ENCODE measurements at places on chromosomes 16 and 17. TPM values are rescaled to one million over a fixed set of nuclear protein-coding genes. Genes with fewer than 3 reads are reported as not detected.

The PLD6 gene
- 11.3 TPM for polyA plus RNA-seq

The OR4D1 gene
- polyA plus RNA-seq: not detected

The SF3B3 gene
- 103 TPM for polyA plus RNA-seq

The WFDC1 gene
- polyA plus RNA-seq: not detected

The KRT39 gene
- polyA plus RNA-seq: not detected

The CACNA1G gene
- not detected for polyA plus RNA-seq

The MYO15B gene
- polyA plus RNA-seq: 0.98 TPM

The CXCL16 gene
- polyA plus RNA-seq: 0.68 TPM

The SNX20 gene
- polyA plus RNA-seq: not detected

The RAB26 gene
- 6.1 TPM for polyA plus RNA-seq

The MILR1 gene
- 7.1 TPM for polyA plus RNA-seq

The MAF gene
- polyA plus RNA-seq: not detected

The PRDM7 gene
- not detected for polyA plus RNA-seq

The PRKCB gene
- 116 TPM for polyA plus RNA-seq

The EVI2B gene
- 3.9 TPM for polyA plus RNA-seq

The VASN gene
- 0.78 TPM for polyA plus RNA-seq

The DPEP1 gene
- polyA plus RNA-seq: not detected
